ENCODE measurements at places on chromosomes 2 and 18. TPM values are rescaled to one million over a fixed set of nuclear protein-coding genes. Genes with fewer than 3 reads are reported as not detected.
A peak's percentile ranks its signal among the peaks of the same experiment; 100 is the strongest.

DNA sequence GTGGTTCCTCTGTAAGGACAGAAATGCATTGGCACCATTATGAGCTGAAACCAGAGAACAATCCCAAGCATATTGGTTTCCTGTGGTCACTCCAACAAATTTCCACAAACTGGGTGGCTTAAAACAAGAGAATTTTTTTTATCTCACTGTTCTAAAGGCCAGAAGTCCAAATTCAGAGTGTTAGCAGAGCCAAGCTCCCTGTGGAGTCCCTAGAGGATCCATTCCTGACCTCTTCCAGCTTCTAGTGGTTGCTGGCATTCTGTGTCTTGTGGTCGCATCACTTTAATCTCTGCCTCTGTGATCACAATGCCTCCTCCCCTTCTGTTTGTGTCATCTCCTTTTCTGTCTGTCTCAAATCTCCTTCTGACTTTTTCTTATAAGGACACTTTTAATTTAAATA lies 380.3 kb downstream of the NYAP2 start:
- no peak for DNase-seq
- H3K27me3 ChIP-seq = no peaks in the 10 kb centered on the region
- H3K4me1 ChIP-seq = peaks cover 1% of the 10 kb centered on the region
- H3K27ac ChIP-seq = no peak overlapping the region

- no peaks in the 10 kb centered on the region for H3K36me3 ChIP-seq
- H3K27me3 ChIP-seq = no peaks in the 10 kb centered on the region
- H3K27ac ChIP-seq = no peak overlapping the region
- no peak overlapping the region for H3K4me3 ChIP-seq
Measured at GRCh38 chr2:15935675-15936074, 4.7 kb upstream of the MYCN start.

DNA sequence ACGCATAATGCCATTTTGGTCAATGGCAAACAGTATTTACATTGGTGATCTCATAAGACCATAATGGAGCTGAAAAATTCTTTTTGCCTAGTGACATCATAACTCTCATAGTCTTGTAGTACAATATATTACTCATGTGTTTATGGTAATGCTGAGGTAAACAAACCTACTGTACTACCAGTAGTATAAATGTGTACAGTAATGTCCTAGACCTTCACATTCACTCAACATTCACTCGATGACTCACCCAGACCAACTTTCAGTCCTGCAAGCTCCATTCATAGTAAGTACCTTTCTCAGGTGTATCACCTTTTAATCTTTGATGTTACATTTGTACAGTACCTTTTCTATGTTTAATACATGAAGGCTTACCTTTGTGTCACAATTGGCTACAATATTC lies 558.2 kb upstream of the PIK3C3 start:
- H3K27me3 ChIP-seq = no peaks in the 10 kb centered on the region
- no peak overlapping the region for H3K27ac ChIP-seq
- no peak for DNase-seq
- H3K36me3 ChIP-seq = no peaks in the 10 kb centered on the region
- no peak overlapping the region for H3K4me3 ChIP-seq

- no peak overlapping the region for H3K27ac ChIP-seq
- no peak for DNase-seq
- H3K36me3 ChIP-seq = no peaks in the 10 kb centered on the region
- no peaks in the 10 kb centered on the region for H3K27me3 ChIP-seq
- H3K4me3 ChIP-seq = no peak overlapping the region
Measured at GRCh38 chr2:233934524-233934923, 17.4 kb downstream of the TRPM8 start.

DNA sequence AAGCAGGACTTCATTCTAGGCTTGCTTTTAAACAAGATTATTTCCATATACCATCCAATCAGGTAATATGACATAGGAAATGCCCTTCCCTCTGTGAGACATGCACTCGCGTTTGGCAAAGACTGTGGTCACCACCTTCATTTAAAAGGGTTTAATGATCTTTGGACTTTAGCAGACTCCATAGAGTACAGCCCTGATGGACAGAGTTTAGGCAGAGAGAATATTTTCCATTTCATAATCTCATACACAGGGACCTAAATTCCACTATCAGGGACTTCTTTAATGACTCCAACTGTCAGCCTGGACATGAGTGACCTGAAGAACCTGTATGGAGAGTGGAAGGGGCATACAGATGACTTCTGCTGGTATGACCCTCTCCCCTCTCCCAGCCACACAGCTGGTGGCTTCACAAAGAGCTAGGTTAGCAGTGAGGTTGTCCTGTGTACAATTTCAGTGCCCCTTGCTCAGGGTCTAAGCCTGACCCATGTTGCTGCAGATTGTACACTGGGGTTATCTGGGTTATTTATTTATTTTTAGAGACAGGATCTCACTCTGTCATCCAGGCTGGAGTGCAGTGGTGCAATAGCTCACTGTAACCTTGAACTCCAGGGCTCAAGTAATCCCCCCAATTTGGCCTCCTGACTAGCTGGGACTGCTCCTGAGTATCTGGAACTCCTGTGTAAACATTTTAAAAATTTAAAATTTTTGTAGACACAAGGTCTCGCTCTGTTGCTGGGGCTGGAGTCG lies 59.2 kb downstream of the PTPRM start:
- H3K4me1 ChIP-seq = no peaks in the 10 kb centered on the region
- H3K27ac ChIP-seq = no peak overlapping the region
- H3K4me3 ChIP-seq = no peak overlapping the region
- H3K36me3 ChIP-seq = no peaks in the 10 kb centered on the region

DNA sequence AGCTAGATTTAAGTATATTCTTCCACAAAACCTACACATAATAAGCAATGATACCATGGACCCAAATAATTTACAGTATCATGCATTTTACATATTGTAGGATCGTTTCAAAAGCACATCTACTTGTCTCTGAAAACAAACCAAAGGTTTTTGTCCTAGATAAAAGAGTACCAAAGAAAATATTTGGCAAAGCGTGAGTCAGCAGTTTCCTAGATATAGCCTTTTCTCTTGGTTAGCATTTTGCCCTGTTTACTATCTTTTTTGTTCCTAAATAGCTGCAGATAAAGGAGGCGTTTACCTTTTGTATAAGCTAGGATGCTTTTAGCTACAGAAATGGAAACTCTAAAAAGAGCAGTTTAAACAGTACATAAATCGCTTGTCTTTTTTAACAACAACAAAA lies 305.8 kb upstream of the GULP1 start:
- no peak for DNase-seq
- no peak overlapping the region for H3K27ac ChIP-seq
- H3K4me3 ChIP-seq = no peak overlapping the region
- H3K36me3 ChIP-seq = no peaks in the 10 kb centered on the region
- no peaks in the 10 kb centered on the region for H3K27me3 ChIP-seq

- H3K4me3 ChIP-seq = no peak overlapping the region
- no peaks in the 10 kb centered on the region for H3K36me3 ChIP-seq
- no peak overlapping the region for H3K27ac ChIP-seq
- H3K27me3 ChIP-seq = no peaks in the 10 kb centered on the region
- peaks cover 3% of the 10 kb centered on the region for H3K4me1 ChIP-seq
Measured at GRCh38 chr2:170525566-170525900, 189.6 kb upstream of the SP5 start.

DNA sequence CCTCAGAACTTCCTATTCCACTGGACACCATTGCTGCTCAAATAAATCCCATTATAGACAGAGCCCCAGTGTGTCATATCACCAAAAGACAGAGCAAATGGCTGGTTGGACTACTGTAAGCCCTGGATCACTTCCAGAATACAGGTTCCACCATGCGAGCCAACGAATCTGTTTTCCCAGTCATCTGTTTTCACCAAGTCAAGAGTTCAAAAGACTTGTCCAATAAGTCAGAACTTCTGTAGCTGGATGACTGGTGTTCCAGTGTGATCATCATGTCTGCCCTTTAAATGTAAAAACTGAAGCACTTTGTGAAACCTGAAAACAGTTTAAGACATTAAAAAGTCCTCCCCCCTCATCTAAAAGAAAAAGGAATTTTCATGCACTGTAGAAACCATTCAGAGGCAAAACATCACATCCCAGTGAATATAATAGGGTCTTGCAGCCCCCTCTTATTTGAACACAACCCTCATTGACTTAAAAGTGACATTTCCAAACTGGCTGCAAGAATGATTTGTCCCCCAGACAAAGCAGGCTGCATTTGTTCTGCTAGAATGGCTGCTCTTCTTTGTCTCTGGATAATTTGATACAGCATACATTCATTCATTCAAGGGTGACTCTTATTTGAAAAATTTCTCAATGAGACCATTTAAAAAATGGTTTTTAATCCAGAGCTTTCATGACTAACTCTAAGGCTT lies 64.6 kb upstream of the TANC1 start:
- no peak for DNase-seq
- H3K4me1 ChIP-seq = no peaks in the 10 kb centered on the region
- H3K27ac ChIP-seq = no peak overlapping the region
- no peaks in the 10 kb centered on the region for H3K36me3 ChIP-seq
- H3K27me3 ChIP-seq = no peaks in the 10 kb centered on the region

DNA sequence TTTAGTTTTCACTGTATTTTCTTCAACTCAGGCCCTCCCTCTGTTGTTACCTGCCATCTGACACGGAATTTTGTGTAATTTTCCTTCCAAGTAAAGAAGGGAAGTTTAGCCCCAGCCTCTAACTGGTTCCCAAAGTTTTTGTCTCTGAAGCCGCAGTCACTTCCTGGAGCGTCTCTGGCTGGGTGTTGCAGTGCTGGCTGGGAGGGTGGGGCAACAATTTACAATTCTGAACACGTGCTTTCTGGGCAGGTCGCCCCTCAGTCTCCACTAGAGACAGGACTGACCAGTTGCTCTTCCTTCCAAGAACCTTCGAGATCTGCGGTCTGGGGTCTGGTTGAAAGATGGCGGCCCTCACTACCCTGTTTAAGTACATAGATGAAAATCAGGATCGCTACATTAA lies 3.5 kb downstream of the CNDP2 start:
- no peaks in the 10 kb centered on the region for H3K4me1 ChIP-seq
- H3K4me3 ChIP-seq = no peak overlapping the region
- peak; percentile 90 for DNase-seq
- H3K36me3 ChIP-seq = no peaks in the 10 kb centered on the region
- H3K27ac ChIP-seq = no peak overlapping the region
- H3K27me3 ChIP-seq = no peaks in the 10 kb centered on the region

DNA sequence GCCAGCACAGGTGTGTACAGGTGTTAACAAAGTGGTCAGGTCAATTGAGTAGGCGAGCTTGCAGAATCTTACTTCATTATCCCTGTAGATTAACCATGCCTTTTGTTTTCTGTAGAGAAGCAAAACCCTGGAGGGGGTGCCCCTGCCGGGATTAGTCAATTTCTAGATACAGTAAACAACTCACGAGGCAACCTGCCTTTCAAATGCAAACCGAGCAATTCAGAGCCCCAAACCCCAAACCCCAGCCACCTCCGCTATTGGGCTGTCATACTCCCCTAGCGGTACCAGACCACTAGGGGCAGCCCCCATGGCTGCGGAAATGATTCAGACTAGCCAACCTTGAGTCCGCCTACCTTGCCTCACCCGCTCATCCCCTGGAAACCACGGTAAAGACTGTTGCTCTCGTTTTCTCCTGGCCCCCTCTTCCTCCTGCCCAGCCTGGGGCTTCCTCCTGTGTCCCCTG lies 61.4 kb upstream of the KIF5C start:
- H3K27me3 ChIP-seq = no peaks in the 10 kb centered on the region
- no peak overlapping the region for H3K27ac ChIP-seq
- H3K4me3 ChIP-seq = no peak overlapping the region
- no peaks in the 10 kb centered on the region for H3K4me1 ChIP-seq

DNA sequence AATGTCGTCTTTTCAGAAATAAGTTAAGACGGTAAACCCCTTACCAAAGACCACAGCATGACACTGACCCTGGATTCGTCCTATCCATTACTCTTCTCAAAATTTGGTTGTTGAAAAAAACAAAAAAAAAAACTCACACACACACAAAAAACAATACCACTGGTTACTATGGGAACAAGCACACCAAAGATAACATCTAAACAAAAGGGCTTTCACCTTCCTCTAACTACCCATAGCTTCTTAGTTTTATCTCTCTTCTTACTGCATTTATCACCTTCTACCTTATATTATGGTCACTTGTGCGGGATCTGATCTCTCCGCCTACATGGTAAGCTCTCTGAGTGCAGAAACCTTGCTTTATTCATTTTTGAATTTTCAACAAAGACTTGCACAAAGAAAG lies 192.7 kb downstream of the STK39 start:
- no peak overlapping the region for H3K27ac ChIP-seq
- H3K4me1 ChIP-seq = no peaks in the 10 kb centered on the region
- H3K4me3 ChIP-seq = no peak overlapping the region
- H3K27me3 ChIP-seq = no peaks in the 10 kb centered on the region

Gene LTBP1
- 573 TPM for total RNA-seq

Gene CNPPD1
- total RNA-seq = 36.9 TPM

Gene PSMG2
- 53.9 TPM for total RNA-seq

Gene ANKAR
- total RNA-seq = 18.9 TPM

All from aorta (tissue), 5 donors.